Forelimb muscle (tissue), 1 donor: ENCODE measurements at places on chromosomes 13 and 19. TPM values are rescaled to one million over a fixed set of nuclear protein-coding genes. Genes with fewer than 3 reads are reported as not detected.

ZNF625 gene
- polyA plus RNA-seq = 4.2 TPM

MYDGF gene
- polyA plus RNA-seq = 55.5 TPM

CABP5 gene
- not detected for polyA plus RNA-seq

DAND5 gene
- 0.08 TPM for polyA plus RNA-seq

TEX29 gene
- polyA plus RNA-seq = 0.30 TPM

FBXO46 gene
- polyA plus RNA-seq = 13.5 TPM
